ENCODE measurements at places on chromosomes 2 and 18.

DNA sequence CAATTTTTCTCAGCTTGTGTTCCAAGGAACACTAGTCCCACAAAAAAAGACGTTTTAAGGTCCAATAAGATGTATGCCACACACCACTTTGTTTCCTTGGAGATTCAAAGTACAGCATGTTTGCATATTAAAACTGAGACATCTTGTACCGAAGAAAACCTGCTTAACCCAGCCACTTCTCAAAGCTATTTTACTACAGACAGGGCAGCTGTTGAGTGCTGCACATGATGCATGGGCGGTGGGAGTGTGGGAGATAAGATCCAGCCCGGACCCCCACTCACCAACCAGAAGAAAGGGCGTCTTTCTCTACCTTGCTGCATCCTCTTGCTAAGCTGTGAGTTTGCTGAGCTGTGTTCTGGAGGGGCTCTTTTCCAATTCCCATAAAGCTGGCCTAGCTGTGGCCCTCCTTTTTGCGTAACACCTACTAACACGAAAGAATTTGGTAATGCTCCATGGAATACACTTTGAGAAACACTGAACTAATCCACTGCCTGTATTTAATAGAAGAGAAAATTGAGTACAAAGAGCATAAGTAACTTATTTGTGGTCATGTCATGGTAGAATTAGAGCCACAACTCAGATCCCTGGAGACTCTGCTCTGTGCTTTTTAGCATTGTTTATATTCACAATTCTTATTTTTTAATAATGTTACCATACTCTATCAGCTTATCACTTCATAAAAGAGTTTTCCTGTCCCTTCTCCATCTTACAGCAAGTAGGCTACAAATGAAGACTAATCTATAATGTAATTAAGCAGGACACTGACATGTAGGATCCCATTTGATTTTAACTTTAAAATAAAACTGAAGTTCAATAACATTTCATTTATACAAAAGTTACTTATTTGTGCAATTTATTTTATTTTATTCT lies 90.0 kb downstream of the PLEKHM3 start:
- no peak for DNase-seq

DNA sequence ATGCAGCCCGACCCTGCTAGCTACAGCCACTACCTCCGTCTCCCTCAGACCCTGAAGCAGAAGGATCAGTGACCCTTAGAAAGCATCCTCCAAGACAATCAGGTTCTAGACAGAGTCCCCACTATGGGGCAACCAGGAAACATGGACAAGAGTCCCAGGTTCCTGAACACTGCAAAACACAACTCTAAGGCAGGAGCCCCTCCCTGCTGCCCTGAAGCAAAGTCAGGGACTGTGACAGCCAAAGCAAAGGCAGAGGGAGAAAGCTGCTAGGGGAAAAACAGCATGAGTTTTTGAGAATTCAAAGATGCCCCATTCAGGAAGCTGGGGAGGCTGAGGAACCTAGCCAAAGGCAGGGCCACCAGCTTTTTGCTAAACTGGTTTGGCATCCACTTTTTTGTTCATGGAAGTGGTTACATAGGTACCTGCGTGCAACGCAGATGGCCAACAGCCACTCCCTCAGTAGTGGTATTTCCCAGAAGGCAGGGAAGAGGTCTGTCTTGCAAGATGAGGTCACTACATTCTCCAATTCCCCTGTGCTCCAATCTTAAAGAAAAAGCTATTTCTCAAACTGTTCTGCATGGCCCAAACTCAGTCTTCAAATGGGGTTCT lies 33.2 kb downstream of the MYO5B start:
- DNase-seq = no peak

DNA sequence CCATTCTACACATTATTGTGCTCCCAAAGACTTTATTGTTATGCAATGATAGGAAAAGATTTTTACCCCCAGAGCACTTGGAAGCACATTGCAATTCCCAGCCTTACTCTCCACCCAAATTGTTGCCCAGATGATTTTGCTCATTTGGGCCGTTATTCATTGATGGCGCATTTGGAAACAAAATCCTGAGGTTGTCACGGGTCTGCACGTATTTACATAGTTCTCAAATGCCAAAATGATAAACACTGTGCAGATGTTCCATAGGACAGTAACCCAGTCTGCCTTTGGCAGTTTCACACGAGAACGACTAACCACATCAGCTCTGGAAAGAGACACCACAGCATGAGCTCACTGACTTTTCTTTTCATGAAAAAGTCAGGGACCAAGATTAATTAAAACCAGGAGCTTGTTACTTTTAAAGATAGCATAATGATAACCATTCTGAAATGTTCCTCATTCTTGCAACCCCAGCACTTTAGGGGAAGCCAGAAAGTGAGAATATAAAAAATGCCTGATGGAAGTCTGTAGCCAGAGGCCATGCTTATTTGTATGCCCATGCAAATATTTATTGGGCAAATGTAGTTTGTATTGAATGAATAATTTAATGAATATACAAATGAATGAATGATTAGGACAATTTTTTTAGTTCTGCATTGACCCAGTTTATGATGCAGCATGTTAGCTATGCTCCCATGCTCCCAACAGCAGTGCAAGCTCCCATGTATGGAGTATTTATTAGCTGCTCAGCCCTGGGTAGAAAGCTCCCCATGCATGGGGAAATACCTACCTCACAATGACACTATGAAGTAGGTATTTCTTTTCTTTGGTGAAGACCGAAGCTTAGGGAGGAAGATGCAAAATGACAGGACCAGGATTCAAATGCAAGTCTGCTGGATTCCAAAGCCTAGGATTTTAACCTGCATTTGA lies 84.6 kb downstream of the MAIP1 start:
- DNase-seq = peak; percentile 87

- no peak for DNase-seq
Observed at GRCh38 chr2:152098496-152099366, at the start of gene CACNB4. Gene CACNB4, minus strand, starts transcription at chr2:152099044.

GRCh38 chr2:206218796-206219499 lies 55.5 kb upstream of the ZDBF2 start:
- no peak for DNase-seq

DNA sequence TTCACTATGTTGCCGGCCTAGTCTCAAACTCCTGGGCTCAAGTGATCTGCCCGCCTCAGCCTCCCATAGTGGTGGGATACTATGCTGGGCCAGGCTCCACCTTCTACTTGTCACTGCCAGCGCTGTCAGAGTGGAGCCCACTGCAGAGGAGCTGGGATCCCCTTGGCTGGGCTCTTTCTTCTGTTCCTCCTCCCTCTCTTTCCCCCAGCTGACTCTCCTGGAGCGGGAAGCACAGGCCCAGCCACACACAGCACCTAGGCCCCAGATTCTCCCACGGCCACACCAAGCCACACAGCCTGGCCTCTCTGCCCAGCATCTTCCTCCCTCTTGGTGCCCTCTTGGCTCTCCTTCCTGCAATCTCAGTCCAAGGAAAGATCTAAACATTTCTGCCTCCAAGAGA lies 3.7 kb upstream of the GAREM2 start:
- DNase-seq = no peak

GRCh38 chr2:226483745-226484619 lies 315.6 kb downstream of the IRS1 start:
- no peak for DNase-seq

- DNase-seq = no peak
Observed at GRCh38 chr2:27811768-27812167, 40.2 kb downstream of the MRPL33 start.

- no peak for DNase-seq
Observed at GRCh38 chr2:148930046-148930775, 55.2 kb downstream of the KIF5C start.

GRCh38 chr2:194320520-194320919 lies 1336.5 kb upstream of the SLC39A10 start:
- DNase-seq = no peak

- no peak for DNase-seq
Observed at GRCh38 chr2:73971722-73972121, 13.0 kb upstream of the TET3 start.

- peak; percentile 23 for DNase-seq
Observed at GRCh38 chr2:196066291-196067087, 2.1 kb downstream of the DNAH7 start.

- DNase-seq = no peak
Observed at GRCh38 chr2:69790601-69790959, 38.9 kb upstream of the GMCL1 start.

DNA sequence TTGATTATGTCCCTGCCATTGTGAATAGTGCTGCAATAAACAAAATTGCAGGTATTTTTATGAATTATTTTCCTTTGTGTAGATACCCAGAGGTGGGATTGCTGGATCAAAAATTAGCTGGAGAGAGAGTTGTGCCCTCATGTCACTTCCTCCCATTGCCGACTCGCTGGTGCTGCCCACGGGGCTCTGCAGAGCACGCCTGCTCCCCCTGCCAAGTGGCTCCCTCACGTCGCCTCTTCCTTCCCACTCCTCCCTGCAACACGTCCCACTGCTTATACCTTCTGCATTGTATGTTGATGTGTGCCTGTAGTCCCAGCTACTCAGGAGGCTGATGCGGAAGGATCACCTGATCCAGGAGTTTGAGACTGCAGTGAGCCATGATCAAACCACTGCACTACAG lies 28.1 kb downstream of the PRELID3A start:
- no peak for DNase-seq
